ENCODE measurements at places on chromosomes 2 and 18. TPM values are rescaled to one million over a fixed set of nuclear protein-coding genes. Genes with fewer than 3 reads are reported as not detected.

GRCh38 chr2:169933124-169933711, 106.0 kb downstream of the UBR3 start:
- DNase-seq: peak; percentile 7

- DNase-seq: no peak
Measured at GRCh38 chr2:240479111-240479501, 43.6 kb downstream of the GPC1 start.

DNA sequence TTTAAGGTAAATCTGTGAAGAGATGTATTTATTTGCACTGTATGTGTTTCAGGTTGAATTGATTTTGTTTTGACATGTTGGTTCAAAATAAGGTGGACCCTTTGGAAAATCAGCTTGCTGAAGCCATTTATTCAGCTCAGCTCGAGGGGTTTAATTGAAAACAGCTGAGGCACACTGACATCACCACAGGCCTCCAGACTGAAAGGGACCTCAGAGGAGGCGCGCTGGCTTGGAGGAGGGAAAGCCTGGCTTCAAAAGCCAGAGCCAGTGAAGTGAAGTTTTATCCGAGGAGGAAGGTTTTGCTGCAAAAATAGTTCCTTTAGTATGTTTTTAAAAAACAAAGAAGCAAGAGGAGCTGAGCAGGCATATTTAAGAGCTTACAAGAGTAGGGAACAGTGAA, 26.9 kb upstream of the DNMT3A start:
- DNase-seq: no peak

DNA sequence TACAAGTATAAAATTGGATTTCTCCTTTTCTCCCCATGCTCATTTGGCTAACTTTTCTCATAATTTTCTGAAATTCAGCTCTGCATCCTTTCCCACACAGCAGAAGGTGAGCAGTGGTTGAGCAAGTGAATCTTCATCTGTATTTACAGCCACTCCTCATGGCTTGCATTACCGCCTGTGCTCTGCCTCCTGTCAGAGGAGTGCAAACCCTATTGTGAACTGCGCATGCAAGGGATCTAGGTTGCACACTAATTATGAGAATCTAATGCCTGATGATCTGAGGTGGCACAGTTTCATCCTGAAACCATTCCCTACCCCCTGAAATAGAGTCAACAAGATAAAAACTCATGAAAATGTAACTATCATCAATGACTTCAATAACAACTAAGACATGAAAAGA, 20.0 kb downstream of the ME2 start:
- no peak for DNase-seq

- DNase-seq: peak; percentile 14
Measured at GRCh38 chr2:7180638-7181370, 263.6 kb downstream of the RNF144A start.

DNA sequence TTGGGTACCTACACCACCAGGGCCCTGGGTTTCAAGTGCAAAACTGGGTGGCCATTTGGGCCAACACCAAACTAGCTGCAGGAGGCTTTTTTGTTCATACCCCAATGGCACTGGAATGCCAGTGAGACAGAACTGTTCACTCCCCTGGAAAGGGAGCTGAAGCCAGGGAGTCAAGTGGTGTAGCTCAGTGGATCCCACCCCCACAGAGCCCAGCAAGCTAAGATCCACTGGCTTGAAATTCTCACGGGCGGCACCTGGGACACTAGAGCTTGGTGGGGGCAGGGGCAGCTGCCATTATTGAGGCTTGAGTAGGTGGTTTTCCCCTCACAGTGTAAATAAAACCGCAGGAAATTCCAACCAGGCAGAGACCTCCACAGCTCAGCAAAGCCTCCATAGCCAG, 46.0 kb upstream of the FAM110C start:
- DNase-seq: no peak

- no peak for DNase-seq
Measured at GRCh38 chr18:76445741-76446232, 49.3 kb downstream of the ZNF516 start.

DNA sequence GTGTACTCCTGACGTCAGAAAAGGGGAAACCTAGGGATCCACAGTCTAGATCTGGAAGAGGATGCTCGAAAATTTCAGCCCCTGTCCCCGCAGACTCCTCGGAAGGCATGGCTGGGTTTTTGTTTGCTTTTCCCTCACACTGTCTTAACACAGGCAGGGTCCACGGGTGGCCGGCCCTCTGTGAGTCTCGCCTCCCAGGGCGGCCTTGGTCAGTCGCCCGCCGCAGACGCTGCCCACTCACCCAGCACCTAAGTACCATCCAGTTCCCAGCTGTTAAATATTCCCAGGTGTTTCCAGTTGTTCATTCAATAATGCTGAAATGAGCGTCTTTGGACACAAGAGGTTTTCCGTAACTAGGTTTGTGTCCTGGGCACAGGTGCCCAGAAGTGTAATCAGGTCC, 193.2 kb downstream of the TWIST2 start:
- DNase-seq: no peak

GRCh38 chr18:32835951-32836350, 63.1 kb upstream of the KLHL14 start:
- no peak for DNase-seq

UGT1A10 gene
- not detected for polyA plus RNA-seq

VWA3B gene
- 0.43 TPM for polyA plus RNA-seq

VPS54 gene
- polyA plus RNA-seq: 44.6 TPM
